H4 (cell line): ENCODE measurements at places on chromosomes 6 and 20.
A peak's percentile ranks its signal among the peaks of the same experiment; 100 is the strongest.

DNA sequence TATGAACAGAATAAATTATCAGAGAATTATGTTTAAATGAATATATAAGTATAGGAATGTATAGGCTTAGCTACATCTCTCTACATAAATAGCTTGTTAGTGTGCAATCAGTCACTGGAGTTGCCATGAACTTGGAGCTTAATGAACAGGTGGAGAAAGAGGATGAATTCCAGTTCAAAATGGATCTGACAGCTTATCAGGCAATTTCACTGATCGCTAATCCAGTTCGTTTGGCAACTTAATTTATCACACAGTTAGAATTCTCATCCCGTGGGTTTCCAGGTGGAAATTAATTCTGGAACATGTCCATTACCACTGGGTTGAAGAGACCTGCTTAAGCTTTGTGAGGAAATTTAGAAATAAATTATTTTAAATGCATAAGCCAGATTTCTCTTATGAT is 118.1 kb downstream of the MACROD2 start:
- no peak for DNase-seq

DNA sequence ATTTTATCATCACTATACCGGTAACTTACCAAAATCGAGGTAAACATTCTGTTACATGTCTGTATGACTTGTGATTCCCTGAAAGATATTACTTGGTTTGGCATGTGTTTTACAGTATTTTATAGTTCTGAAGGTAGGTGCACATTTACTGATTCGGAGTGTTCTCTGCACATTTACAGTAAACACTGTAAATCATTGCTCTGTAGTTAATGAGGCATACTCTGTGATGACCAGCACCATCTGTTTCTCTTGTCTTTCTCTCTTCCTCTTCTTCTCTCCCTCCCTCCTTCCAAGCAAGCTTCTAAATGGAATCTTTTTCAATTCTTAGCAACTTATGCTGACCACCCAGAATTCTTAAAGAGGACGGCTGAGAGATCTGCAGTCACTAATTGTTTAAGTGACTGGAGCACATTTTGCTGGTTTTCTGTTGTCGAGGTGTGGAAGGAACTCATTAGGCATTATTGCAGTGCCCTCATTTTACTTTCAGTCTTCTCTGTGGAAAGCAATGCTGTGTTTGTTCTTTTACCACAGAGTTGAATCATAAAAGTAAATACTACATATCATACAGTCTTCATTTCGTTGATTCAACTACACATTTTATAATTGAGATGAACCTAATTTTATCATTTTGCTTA is 126.5 kb downstream of the UTRN start:
- DNase-seq = peak; percentile 4

GRCh38 chr6:33407132-33407718 is 3.6 kb upstream of the PHF1 start:
- no peak for DNase-seq

GRCh38 chr20:25408170-25408547 is 686 bp downstream of the GINS1 start:
- DNase-seq = no peak

- no peak for DNase-seq
Measured at GRCh38 chr6:170448317-170448716, 104.8 kb downstream of the PSMB1 start.

- no peak for DNase-seq
Measured at GRCh38 chr6:144896871-144897270, 611.7 kb downstream of the UTRN start.

GRCh38 chr6:109091314-109092024 is 3.2 kb downstream of the SESN1 start:
- DNase-seq = no peak

- no peak for DNase-seq
Measured at GRCh38 chr6:3389390-3390167, 67.3 kb downstream of the SLC22A23 start.
